Effector memory CD8-positive, alpha-beta T cell (primary cell): ENCODE measurements at places on chromosomes 3 and 15.

GRCh38 chr15:78073046-78073787 lies 4.3 kb downstream of the TBC1D2B start:
- no peak for DNase-seq

- no peak for DNase-seq
Observed at GRCh38 chr3:134976948-134977347, 181.9 kb downstream of the EPHB1 start.

DNA sequence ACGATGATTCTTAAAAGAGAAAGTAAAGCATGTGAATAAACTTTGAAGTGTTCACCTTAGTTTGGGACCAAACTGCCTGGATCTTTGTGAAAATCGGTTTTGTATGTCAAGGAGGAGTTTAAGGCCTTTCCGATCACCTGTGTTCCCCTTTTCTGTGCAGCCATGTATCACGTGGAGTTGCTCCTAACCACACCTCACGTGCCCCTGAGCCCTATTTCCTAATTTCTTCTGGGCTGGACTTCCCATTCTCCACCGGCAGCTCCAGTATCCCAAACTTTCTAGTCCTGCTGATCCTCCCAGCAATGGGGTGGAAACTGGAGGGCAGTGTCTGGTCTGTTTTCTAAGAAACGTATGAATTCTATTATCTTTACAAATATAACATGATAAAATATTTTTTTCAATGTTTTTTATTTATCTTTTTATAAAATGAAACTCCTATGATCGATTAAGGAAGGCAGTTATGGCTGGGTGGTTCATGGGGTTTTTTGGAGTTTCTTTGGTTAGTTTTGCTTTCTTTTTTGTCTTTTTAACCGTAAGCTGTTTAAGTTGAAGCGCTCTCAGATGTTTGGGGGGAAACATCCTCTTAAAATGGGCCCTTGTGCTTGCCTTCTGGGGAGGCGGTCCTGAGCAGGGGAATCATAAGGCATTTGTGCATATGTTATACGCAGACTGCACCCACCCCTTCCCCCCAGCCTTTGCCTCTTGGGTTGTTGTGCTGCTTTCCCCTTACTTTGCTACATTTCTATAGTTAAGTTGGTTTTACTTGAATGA lies 43.6 kb upstream of the WWTR1 start:
- DNase-seq: no peak

GRCh38 chr3:29072611-29073010 lies 208.3 kb upstream of the RBMS3 start:
- DNase-seq: no peak

- DNase-seq: no peak
Observed at GRCh38 chr3:65641777-65642176, 396.9 kb downstream of the MAGI1 start.

DNA sequence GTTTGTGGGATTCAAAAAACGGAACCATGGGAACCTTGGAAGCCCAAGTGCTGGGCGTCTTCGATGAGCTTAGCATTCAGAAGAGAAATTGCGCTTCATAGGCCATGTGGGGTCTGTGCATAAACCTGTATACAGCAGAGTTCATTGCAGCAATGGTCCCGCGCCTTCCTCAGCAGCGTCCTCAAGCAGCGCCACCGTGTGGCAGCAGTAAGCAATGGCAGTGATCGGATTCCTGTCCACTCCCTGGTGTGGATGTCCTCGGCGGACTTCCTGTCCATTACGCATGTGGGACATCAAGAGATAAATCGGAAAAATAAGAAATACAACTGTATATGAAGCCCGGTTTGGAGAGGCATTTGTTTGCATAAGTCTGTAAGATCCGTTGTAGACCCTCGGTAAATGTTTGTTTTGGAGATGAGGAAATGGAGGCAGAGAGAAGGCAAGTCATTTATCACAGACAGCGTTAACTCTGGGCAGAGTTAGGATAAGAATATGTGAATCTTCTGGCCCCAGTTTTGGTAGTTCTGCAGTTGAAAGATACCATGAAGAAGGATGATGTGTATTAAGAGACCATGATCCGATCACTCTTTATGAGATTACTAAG lies 57.7 kb downstream of the CNTN4 start:
- no peak for DNase-seq

DNA sequence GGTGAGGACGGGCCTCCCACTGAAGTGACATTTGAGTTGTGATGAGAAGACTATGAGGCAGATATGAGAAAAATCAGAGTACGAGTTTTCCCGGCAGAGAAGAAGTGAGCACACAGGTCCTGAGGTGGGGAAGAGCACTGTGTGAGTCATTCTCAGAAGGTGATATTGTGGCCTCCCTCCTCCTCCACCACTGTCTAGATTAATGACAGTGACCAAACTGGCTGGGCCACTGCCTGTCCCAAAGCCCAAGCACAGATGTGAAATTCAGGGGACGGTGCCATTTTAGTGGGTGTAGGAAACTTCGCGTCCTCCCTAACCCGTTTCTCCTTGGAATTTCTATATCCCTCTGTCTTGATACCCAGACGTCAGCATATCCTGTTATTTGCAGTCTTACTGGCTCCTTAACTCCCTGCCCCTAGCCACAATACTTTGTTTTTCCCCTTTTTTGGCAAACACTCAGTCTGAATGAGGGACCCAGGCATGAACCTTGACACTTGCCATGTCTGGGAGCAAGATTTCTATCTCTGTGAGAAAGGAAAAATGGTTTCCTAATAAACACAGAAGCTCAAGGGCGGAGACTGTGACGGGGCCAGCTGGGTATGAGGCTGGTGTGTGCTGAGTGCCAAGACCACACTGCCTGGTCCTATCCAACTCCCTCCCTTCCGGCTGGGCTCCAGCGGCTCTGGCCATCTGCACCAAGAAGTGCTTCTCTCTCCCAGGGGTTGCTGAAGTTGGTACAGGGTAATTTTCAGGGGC lies 15.2 kb downstream of the PRICKLE2 start:
- no peak for DNase-seq

DNA sequence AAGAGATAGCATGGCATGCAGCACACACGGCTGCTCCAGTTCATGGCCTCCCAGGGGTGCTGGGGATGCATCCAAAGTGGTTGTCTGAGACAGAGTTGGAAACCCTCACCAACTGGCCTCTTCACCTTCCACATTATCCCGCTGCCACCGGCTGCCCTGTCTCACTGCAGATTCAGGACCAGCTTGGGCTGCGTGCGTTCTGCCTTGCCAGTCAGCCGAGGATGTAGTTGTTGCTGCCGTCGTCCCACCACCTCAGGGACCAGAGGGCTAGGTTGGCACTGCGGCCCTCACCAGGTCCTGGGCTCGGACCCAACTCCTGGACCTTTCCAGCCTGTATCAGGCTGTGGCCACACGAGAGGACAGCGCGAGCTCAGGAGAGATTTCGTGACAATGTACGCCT lies 4.8 kb downstream of the CIB1 start:
- no peak for DNase-seq

GRCh38 chr3:185729337-185730055 lies 95.3 kb downstream of the IGF2BP2 start:
- DNase-seq: no peak

- DNase-seq: no peak
Observed at GRCh38 chr3:48440590-48440958, 517 bp downstream of the TMA7 start.

DNA sequence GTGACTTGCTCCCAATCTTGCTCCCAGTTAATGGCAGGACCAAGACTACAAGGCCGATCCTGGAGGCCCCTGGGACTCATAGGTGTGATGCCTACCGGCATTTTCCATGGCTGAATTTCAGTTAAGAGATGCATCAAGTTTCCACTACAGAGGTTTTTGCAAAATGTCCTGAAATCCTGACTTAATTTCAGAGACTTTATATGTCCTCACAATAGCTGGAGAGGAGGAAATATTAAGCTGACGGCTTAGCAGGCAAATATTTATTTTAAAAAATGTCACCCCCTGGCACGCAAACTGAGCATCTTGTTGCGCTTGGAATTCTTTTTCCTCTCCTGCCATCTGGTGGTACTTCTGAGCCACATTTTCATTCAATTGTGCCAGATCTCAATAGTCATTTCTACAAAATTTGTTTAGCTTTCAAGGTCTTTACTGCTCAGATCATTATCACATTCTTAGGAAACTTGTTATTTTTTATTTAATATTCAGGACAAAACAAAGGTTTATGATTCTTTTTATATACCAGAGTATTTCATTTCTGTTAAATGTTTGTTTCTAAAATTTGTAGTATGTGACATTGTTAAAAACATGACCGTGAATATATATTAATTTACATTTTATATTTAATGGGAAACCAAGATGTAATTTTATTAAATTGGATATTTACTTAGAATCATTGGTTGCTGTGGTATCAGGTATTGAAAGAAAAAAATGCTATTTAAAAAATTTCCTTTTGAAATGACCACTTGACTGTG lies 189.2 kb upstream of the THRB start:
- DNase-seq: no peak

DNA sequence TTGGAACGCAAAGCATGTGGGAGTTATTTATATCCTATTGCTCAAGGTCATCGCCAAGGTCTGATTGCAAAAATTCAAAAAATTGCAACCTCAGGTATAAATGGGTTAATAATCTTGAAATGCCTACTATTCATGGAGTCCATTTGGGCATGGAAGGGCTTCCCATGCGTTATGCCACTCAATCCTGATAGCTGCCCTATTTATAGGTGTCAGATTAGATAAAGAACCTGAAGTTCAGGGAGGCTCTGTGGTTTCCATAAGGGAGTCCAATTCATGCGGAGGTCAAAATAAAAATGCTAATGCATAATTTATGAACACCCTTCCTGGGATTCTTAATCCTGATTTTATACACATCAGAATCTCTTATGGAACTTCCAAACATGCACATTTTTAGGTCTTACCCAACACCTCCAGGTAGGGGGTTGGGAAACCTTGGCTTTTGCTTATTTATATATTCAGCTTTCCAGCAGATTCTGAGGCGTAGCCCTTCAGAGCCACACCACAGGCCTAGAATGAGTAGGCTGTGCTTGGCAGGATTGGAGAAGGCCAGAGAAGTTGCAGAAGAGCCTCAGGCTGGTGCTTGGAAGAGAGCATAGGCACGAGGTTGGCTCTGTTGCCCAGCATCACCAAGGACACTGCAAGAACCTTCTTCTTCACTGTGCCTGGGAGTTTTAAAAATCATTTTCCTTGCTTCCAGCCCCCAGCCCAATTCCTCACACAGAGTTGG lies 324.4 kb upstream of the CFAP20DC start:
- no peak for DNase-seq
